Stimulated activated CD8-positive, alpha-beta memory T cell treated with anti-CD3 and anti-CD28 coated beads, Interleukin-7, amount 100 ng/mL, for 1 hour (primary cell): ENCODE measurements at places on chromosomes 11 and 22.

DNA sequence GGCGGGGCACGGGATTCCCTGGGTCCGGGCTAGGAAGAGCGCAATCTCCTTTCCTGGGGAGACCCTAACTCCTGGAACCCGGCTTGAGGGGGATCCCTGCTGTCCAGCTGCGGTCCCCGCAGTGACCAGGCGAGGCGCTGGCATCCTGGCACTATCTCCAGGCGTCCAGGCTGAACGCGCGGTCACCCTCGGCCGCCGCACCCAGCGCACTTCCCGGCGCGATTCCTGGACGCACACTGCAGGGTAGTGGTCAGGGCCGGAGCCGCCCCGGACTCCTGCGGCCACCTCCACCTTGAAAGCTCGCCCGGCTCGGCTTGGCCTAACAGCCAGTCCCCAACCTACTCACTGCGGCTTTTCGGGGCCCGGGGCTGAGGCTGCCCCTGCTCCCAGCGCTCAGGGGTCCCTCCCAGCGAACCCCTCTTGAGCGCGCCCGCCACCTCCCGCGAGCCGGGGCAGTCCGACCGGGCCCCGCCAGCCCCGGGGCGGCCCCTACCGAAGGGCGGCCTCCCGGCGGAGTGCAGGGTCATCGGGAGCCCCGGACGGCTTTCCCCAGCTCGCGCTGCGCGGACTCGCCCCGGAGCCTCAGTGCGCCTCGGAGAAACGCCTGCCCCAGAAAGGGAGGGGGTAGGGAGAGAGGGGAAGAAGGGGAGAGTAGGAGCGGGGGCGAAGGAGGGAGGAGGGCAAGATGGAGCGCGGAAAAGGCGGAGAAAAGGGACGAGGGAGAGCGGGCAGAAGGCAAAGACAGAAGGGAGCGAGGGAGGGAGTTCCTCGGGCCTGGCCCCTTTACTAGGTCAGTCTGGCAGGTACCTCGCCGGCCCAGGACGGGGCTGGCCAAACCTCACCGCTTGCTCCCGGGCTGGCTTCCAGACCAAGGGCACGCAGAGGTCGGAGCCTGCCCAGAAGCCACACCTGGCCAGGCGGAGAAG lies 1.0 kb downstream of the POU2AF3 start:
- DNase-seq = no peak

DNA sequence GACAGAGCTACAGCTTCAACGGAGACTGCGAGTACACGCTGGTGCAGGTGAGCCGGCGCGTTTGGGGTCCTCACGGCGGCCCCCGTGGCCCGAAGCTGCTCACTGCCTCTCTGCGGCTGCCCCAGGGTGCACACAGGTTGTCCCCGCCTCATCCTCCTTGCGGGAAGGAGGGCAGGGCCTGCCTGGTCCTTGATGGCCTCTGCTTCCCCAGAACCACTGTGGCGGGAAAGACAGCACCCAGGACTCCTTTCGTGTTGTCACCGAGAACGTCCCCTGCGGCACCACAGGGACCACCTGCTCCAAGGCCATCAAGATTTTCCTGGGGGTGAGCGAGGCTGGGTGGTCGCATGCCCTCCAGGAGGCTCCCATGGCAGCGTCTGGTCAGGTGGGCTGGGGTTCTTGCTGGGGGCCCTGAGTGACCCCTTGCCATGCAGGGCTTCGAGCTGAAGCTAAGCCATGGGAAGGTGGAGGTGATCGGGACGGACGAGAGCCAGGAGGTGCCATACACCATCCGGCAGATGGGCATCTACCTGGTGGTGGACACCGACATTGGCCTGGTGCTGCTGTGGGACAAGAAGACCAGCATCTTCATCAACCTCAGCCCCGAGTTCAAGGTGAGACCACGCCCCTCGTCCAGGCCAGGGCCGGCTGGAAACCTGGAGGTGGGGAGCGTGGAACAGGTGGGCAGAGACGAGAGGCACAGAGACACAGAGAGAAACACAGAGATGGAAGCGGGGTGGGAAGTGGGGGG lies 19.4 kb downstream of the MUC5AC start:
- DNase-seq = no peak

GRCh38 chr22:19815093-19815822 lies 39.4 kb downstream of the GNB1L start:
- no peak for DNase-seq

DNA sequence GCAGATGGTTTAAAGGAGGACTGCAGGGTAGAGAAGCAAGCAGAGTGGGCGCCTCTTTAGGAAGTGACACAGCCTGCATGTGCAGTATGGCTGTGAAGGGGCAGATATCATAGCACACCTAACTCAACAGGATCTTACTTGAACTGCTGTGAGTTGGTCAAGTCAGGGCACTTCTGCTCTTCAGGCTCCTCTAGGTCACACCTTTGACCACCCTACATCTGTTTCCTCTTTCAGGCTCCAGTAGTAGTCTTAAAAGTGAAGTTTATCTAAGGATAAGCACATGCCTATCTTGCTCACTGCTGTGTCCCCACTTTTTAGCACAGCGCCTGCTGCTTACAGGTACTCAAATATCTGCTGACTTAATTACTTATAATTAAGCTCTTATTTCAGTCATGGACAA lies 6.5 kb downstream of the MRPL16 start:
- no peak for DNase-seq

DNA sequence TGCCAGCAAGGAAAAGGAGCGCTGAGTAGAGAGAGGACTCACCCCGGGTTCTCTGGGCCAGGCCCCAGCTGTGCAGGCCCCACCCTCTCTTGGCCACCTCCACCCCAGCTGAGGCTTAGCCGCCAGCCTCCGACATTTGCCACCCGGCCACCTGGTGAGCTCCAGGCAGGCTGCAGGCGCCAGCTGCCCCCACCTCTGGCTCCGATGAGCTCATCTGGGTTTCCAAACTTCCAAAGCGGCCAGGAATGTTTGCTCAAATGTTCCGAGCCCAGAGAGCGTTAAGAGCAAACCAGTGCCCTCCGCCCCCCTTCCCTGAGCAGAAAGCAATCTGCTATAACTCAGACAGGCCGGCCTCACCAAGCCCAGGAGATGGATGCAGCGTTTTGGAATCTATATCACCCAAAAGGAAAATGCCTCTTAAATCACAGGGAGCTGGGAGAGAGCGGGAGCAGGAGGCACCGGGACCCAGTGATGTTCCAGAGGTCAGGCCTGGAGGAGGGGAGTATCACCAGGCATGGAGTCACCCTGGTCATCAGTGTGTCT lies 9.1 kb upstream of the MN1 start:
- no peak for DNase-seq

- no peak for DNase-seq
Measured at GRCh38 chr11:115185507-115185906, 318.7 kb downstream of the CADM1 start.

GRCh38 chr11:117300773-117301172 lies 9.6 kb downstream of the BACE1-AS start:
- no peak for DNase-seq

GRCh38 chr11:16341853-16342252 lies 14.5 kb downstream of the SOX6 start:
- DNase-seq = no peak

GRCh38 chr11:71080239-71081097 lies 171.9 kb downstream of the SHANK2 start:
- DNase-seq = no peak

DNA sequence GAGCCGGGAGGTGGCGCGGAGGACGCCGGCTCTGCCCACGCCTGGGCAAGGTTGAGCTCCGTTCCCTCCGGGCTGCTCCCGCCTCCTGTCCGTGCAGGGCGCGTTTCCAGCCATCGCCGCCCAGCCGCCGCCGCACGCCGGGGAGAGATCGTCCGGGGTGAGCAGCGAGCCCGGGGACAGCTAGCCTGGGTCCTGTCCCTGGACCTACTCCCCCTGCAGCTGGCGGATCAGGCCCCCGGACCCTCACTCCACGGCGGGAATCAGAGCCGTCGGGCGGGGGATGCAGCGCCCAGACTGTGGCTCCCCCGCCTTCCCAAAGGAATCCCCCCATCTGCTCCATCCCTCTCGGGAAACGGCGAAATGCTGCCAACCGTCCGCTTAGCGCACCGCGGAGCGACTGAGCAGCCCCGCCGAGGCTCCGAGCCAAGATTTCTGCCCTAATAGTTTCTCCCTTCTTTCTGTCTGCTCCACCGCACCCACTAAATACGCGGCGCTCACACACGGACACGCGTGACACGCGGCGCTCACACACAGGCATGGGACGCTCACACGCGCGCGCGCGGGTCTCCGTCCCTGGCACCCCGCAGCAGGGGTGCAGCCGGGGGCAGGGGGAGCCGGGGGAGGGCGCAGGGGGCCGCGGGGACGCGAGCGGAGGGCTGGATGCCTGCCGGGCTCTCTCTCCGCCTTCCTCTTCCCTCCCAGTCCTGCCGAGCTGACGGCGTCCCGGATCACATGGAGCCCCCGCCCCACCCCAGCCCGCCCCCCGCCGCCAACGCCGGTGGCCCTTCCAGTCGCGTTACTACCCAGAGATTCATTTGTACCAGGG lies at the start of gene KCNJ5:
TSS of gene KCNJ5 (plus strand) at position 814 of the 826 bp plus-strand sequence. CDS start 19,918 bp downstream, outside the sequence.
- DNase-seq = no peak

DNA sequence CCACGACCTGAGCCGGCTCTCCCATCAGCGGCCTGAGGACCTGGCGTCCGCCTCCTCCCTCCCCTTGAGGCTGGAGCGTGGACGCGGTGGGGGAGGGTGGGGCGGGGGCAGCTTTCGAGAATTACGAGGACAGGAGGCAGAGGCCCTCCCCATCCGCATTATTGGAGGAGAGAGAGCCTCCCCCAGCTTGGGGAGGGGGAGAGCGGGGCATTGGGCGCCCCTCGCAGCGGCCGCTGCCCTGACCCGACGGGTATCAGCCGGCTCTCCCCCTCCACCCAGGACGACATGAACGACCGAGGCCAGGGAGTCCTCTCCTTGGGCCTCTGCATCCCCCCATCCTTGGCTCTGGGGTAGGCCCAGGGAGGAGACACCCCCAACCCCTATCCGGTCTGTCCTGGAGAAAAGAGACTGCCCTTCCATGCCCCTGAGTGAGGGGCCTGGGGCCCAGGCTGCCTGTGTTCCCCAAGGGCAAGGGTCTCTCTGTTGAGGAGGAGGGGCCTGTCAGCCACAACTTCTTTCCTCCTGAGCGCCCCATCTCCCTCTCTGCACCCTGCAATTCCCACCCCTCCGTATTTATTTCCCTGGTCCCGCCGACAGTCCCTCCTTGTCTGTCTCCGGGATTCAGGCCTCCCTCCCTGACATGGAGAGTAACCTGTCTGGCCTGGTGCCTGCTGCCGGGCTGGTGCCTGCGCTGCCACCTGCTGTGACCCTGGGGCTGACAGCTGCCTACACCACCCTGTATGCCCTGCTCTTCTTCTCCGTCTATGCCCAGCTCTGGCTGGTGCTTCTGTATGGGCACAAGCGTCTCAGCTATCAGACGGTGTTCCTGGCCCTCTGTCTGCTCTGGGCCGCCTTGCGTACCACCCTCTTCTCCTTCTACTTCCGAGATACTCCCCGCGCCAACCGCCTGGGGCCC lies 495 bp downstream of the GPR137 start:
- DNase-seq = no peak

GRCh38 chr11:13052130-13052571 lies 43.0 kb downstream of the RASSF10 start:
- DNase-seq = no peak

DNA sequence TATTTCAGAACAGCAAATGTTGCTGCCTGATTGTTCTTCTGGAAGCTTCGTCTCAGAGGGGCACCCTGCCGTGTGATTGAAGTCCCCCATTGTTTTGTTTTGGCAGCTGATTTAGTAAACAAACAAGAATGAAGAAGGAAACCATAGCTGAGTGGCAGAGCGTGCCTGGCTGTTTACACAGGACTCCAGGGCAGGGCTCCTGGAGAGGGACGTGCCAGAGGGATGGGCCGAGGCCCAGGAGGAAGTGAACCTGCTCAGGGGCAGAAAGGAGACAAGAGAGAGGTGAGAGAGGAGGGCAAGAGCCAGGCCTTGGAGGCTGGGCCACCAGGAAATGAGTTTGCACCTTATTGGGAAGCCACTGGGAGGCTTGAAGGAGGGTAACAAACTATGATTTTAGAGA lies 85.5 kb upstream of the B3GAT1 start:
- no peak for DNase-seq

GRCh38 chr11:26743622-26744021 lies 21.8 kb upstream of the SLC5A12 start:
- no peak for DNase-seq

DNA sequence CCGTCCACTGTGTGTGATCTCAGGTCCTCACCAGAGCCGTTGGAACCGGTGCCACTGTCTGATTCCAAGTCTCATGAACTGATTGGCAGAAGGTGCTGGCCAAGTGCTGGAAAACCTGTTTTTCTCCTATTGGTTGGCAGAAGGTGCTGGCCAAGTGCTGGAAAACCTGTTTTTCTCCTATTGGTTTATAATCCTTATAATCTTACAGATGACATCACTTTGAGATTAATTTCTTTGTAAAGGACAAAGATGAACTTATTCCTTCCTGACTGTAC lies 1106.3 kb downstream of the BRD1 start:
- no peak for DNase-seq

- no peak for DNase-seq
Measured at GRCh38 chr11:112005422-112006094, 19.6 kb upstream of the DLAT start.

GRCh38 chr11:124712392-124712791 lies 27.4 kb upstream of the NRGN start:
- DNase-seq = no peak

- no peak for DNase-seq
Measured at GRCh38 chr11:130462101-130462885, 13.8 kb downstream of the ADAMTS15 start.

- no peak for DNase-seq
Measured at GRCh38 chr11:85539740-85540139, 87.4 kb downstream of the DLG2 start.

- peak; percentile 67 for DNase-seq
Measured at GRCh38 chr22:23144932-23145877, at the start of gene RAB36. RAB36 (plus strand) TSS chr22:23145477; CDS start chr22:23146617, 1,140 bp downstream.

GRCh38 chr11:93832780-93833179 lies 17.6 kb downstream of the VSTM5 start:
- DNase-seq = no peak

GRCh38 chr22:22770280-22770871 lies 117.2 kb upstream of the IGLL5 start:
- no peak for DNase-seq

DNA sequence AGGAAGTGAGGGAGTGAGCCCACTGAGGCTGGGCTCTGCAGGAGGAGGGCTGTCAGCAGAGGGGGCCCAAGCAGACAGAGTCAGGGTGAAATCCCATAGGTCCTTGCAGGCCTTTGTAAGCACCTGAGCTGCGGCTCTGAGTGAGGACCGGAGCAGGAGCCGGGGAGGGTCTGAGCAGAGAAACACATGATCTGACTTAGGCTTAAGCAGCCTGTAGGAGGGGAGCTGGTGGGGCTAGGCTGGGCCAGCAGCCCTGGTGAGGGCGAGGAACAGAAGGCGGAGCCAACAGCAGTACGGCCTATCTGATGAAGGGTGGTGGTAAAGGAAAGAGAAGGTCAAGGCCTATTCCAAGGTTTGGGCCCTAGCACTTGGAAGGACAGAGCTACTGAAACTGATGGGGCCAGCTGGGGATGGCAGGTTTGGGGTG lies 26.9 kb upstream of the CBX7 start:
- no peak for DNase-seq

GRCh38 chr11:134043821-134044420 lies 25.0 kb upstream of the JAM3 start:
- no peak for DNase-seq
